ENCODE measurements at places on chromosomes 12 and 14.

DNA sequence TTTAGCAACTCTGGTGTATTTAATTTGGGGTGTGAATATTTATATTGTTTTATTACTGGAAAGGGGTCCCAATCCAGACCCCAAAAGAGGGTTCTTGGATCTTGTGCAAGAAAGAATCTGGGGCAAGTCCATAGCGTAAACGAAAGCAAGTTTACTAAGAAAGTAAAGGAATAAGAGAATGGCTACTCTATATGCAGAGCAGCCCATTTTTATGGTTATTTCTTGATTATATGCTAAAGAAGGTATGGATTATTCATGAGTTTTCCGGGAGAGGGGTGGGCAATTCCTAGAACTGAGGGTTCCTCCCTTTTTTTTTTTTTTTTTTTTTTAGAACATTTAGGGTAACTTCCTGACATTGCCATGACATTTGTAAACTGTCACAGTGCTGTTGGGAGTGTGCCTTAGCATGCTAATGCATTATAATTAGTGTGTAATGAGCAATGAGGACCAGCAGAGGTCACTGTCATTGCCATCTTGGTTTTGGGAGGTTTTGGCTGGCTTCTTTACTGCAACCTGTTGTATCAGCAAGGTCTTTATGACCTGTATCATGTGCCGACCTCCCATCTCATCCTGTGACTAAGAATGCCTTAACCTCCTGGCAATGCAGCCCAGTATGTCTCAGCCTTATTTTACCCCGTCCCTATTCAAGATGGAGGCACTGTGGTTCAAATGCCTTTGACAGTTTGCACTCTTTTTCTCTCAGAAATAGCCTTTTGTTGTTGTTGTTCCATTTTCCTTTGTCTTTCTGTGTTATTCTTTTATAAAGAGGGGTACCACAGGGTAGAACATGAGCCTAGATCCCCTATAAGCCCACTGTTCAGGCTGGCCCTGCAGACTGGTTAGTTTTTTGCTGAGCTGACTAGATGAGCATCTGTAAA, 75.5 kb upstream of the DCD start:
- peak; percentile 15 for DNase-seq

- DNase-seq = no peak
Measured at GRCh38 chr12:68290126-68290525, 36.7 kb upstream of the IL22 start.

- no peak for DNase-seq
Measured at GRCh38 chr12:82383930-82384552, 25.7 kb downstream of the METTL25 start.

DNA sequence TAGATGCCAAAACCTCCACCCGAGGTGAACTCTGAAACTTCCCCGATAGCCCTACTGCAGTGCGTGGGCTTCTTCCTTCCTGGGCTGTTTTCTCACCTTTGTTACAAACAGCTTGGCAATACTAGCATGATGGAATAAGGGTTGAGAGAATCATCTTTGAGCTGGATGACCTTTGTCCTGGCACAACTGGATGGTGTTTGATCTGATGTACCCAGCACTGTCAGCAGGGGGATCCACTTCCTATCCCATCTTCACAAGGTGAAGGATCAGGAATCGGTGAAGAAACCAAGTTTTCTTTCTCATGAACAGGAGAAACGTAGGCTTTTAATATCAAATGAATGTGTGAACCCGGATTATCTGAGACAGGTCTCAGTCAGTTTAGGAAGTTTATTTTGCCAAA, 19.5 kb upstream of the LRRC10 start:
- no peak for DNase-seq

GRCh38 chr12:87155621-87156020, 873.6 kb downstream of the C12orf50 start:
- DNase-seq = no peak

DNA sequence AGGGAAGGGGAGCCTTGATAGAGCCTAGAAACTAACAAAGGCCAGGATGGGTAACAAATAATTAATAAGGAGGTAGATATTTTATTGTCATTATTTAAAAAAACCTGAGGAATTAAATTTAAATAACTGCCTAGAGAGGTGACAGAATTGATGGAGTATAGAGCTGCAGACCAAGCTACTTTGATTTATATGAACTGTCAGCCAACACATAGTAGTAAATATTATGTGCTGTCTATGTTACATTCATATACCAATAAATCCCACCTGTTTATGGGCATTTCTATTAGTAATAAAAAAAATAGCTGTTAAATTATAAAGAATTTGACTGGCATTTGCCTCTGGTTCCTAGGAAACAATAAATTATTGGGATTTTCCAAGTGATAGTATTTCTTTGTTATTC, 37.7 kb downstream of the TSPAN19 start:
- no peak for DNase-seq

GRCh38 chr14:77189479-77189878, 7.9 kb downstream of the TMEM63C start:
- DNase-seq = no peak

- DNase-seq = no peak
Measured at GRCh38 chr14:71932229-71932981, at the start of gene RGS6. Gene RGS6 (plus strand): TSS chr14:71932429.

DNA sequence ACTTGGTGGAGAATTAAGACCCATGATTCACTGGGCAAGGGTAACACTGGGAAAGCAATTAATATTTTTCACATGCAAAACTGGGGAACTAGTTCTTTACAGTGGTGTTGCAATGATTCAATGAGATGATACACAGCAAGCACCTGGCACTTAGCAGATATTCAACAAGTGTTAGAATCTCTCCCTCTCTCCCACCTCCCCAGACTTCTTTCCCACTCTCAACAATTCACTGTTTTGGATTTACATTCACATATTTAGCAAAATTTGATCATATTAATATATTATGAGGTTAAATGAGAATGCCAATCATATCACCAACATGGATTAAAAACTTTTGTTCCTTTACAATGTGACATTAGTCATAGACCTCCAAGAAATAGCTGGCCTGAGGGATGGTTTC, 223.1 kb upstream of the GRIP1 start:
- no peak for DNase-seq

GRCh38 chr14:77659831-77660230, 43.4 kb upstream of the SPTLC2 start:
- no peak for DNase-seq

DNA sequence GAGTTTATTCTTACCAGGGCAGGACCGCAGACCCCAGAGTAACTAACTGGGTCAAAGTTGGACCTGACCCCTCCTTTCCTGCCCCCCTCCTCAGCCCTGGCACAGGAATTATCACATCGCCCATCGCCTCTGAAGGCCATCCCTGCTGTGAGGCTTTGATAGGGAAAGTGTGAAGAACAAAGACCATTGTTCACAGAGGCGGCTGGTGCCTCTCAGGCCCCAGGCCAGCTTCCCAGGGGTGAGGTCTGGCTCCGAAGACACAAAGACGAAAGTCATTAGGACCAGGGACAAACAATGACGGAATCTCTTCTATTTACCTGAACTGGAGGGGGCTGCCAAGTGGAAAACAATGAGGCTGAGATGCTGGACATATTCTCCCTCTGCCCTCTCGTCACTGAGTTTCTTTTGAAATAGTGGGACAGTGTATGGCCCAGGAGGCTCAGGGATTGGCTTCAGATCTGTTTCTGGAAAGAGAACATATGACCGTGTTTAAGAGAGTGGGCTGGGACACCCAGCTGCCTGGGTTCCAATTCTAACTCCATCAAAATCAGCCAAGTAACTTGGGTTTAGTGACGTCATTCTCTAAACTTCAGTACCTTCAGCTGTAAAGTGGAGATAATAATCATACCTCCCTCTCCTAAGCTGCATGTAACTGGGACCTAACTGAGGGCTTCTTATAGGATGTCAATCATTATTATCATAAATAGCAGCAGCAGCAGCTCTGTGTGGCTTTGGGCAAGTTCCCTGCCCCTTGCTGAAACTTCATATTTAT, 769.4 kb downstream of the MED13L start:
- DNase-seq = no peak

DNA sequence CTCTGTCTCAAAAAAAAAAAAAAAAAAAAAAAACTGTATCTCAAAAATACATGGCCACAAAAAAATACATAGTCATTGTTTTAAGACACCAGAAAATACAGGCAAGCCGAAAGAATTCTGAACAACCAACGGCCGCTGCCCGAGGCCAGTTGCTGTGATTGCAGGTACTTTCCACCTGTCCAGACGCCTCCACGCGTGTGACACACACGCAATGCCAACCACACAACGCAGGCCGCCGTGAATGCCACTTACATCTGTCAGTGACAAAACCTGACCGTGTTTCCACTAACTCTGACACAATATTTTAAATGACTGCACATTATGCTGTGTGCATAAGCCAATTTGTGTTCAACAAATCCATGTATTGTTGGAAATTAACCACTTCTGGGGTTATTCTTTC, 22.4 kb upstream of the INF2 start:
- DNase-seq = no peak

- DNase-seq = no peak
Measured at GRCh38 chr14:93915800-93916199, 11.3 kb upstream of the FAM181A start.

GRCh38 chr14:30271811-30272323, 287.1 kb upstream of the G2E3 start:
- DNase-seq = no peak

GRCh38 chr12:5171701-5172100, 128.0 kb downstream of the KCNA5 start:
- DNase-seq = no peak

DNA sequence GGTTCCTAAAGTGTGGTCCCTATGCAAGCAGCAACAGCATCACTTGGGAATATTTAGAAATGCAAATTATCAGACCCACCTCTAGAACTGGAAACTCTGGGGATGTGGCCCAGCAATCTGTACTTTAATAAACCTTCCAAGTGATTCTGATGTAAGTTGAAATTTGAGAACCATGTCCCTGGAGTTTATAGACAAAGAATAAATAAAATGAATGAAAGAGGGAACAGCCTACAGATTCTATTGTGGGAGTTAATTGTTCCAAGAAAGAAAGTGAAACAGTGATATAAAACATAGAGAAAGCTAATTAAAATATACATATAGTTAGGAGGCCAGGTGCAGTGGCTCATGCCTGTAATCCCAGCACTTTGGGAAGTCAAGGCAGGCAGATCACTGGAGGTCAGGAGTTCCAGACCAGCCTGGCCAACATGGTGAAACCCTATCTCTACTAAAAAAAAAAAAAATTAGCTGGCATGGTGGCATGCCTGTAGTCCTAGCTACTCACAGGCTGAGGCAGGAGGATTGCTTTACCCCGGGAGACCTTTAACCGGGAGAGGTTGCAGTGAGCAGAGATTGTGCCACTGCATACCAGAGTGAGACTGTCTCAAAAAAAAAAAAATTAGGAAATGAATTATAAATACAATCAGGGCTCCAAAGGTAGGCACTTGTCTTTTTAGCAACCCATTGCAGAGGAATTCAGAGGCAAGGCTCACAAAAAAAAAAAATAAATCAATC, 507.5 kb downstream of the NAV3 start:
- no peak for DNase-seq

DNA sequence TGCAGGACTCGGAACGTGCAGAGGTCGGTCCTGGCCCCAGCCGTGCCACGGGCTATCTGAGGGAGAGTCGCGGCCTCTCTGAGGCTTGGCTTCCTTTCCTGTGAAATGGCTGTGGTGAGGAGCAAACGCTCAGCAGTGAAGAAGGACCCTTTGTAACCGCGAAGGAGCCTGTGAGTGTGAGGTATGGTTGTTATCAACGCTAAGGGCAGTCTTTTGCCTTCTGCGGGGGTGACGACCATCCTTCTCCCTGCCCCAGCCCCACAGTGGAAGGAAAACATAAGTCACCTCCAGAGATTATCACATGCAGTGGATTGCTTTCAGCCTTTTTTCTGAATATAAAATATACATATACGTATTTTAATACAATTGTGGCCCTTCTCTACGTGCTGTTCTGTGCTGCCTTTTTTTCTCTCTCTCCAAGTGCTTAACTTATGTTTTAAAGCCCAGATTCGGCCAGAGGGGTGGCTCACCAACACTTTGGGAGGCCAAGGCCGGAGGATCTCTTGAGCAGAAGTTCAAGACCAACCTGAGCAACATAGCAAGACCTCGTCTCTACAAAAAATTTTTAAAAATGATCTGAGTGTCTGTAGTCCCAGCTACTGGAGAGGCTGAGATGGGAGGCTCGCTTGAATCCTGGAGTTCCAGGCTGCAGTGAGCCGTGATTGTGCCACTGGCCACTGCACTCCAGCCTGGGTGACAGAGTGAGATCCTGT, 17.4 kb downstream of the TAMALIN start:
- DNase-seq = no peak

GRCh38 chr12:96255077-96255476, 60.9 kb downstream of the ELK3 start:
- DNase-seq = no peak

- no peak for DNase-seq
Measured at GRCh38 chr14:73695997-73696396, 18.2 kb downstream of the PNMA1 start.

DNA sequence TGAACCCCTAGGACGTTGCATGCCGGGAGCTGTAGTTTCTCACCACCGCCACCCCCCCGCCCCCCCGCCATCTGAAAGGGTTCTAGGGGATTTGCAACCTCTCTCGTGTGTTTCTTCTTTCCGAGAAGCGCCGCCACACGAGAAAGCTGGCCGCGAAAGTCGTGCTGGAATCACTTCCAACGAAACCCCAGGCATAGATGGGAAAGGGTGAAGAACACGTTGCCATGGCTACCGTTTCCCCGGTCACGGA, 501 bp upstream of the HSP90B1 start:
- DNase-seq = no peak

GRCh38 chr14:92217936-92218335, 96.2 kb downstream of the CPSF2 start:
- no peak for DNase-seq

- no peak for DNase-seq
Measured at GRCh38 chr14:82190742-82191141, 657.1 kb upstream of the SEL1L start.

GRCh38 chr14:86627080-86627479, 1097.1 kb downstream of the FLRT2 start:
- DNase-seq = no peak

DNA sequence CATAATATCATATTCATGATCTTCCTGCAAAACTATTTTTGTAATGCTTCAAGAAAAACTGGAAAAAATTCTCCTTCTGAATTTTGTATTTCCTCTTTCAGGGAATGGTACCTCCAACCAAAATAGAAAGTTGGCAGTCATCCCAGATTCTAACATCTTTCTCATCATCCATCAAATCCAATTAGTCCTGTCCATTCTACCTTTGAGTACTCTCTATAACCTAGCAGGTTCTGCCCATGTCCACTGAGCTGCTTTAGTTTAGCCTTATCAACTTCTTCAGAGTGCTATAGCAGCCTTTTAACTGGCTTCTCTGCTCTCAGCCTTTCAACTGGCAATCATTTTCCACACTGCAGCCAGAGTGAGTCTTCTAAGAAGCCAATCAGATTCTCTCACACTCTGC, 236.2 kb downstream of the AKAP6 start:
- no peak for DNase-seq

GRCh38 chr12:638953-639557, 24.2 kb downstream of the NINJ2 start:
- DNase-seq = no peak

- no peak for DNase-seq
Measured at GRCh38 chr12:3820122-3820521, 53.1 kb downstream of the PARP11 start.

GRCh38 chr12:55931780-55932550, 1.0 kb downstream of the DGKA start:
- no peak for DNase-seq

Data from activated CD4-positive, alpha-beta T cell treated with anti-CD3 and anti-CD28 coated beads for 24 hours (primary cell).